CD4-positive, alpha-beta T cell treated with Interleukin-6 at 100 ng/mL for 8 hours (primary cell): ENCODE measurements at places on chromosomes 13 and 19.

DNA sequence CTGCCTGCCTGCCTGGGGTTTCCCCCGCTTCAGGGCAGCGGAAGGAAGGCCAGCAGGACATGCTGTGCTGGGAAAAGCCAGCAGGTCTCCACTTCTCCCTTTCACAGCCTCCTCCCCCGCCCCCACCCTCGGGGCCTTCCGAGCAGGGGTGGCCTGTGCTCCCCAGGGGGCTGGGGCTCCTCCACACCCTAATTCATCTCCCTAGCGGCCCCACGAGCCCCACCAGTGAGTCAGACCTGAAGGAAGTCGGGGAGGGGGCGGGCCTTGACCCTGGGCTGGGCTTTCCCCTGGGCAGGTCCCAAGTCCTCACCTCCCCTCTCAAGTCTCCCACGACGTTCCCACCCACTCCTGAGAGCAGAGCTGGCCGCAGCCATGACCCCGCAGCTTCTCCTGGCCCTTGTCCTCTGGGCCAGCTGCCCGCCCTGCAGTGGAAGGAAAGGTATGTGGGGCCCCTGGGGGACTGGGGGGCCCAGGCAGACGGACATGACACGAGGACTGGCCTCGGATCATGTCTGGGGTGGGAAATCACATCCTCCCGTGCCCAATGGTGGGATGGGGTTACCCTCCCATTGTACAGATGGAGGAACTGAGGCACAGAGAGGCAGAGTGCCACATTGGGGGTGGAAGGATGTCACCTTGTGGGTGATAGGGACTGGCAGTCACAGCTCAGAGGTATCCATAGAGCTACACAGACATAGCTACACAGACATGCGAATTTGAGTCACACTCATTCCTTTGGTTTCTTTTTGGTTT lies at the start of gene EBI3:
Gene EBI3 (plus strand): TSS at position 345 of the 753 bp plus-strand sequence. CDS start 28 bp downstream, at position 373.
- no peak for DNase-seq

DNA sequence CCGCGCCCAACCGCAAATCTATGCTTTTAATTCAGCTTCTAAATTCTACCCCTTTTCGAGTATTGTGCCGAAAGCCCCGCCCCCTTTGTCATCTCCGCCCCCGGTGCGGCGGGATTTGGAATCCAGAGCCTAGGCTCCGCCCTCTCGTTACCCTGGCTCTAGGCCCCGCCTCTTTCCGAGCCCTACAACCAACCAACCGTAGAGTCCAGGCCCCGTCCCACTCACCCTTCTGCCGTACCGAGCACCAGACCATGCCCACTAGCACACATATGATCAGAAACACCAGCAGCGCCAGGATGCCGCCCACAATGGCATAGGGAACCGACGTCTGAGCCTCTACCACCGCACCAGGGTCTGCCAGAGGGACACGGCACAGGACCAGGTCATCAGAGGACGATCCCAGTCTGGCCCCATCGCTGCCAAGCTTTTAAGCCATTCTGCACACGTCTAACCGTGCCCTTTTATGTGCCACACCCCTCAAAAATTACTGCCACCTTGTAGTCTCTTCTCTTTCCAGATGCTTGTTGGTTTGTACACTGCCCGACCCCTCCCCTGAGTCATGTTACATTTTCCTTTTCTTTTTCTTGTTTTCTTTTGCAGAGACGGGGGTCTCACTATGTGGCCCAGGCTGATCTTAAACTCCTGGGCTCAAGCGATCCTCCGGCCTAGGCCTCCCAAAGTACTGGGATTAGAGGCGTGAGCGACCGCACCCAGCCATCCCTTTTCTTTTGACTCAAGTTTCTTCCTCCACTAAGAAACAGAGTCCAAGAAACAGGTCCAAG lies 4.7 kb upstream of the ZNF428 start:
- no peak for DNase-seq

DNA sequence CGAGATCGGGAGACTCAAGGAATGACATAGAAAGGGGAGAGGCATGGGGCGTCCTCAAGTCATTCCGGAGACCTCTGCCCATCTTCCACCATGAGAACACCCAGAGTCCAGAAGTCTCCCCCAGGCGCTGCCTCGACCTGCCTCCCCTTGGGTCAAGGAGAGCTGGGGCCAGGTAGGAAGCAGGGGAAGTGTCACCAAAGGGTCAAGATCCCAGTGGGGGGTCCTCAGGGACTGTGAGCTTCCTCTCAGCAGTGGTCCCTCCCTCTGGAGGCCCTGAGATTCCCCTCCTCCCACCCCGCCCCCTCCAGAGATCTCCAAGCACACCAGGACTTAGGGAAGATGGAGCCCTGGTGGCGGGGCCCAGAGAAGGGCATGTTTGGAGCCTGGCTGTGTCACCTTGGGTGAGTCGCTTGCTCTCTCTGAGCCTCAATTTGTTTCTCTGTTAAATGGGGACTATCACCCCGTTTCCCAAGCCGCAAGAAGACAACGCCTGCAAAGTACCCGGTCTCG lies 919 bp downstream of the DACT3 start:
- no peak for DNase-seq

- DNase-seq, result peak; percentile 66
These were observed 2.2 kb upstream of the CEACAM6 start for GRCh38 chr19:41753159-41753558.

DNA sequence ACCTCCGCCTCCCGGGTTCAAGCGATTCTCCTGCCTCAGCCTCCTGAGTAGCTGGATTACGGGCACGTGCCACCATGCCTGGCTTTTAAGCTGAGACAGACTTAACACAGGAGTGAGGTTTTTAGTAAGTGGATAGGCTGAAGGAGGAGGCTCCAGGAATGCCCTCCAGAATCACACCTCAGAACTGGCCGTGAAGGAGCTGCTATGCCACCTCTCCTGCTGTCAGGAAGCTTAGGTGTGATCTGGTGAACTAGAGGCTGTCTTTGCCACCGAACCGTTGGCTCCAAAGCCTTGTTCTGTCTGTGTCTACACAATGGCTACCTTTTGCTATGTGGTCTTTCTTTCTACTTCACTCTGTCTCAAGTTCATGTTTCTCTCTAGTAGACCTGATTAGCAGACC lies 4.2 kb downstream of the PDCD2L start:
- DNase-seq, result no peak

- DNase-seq, result peak; percentile 58
These were observed 1.6 kb downstream of the P2RY11 start for GRCh38 chr19:10112895-10113591.
